ENCODE measurements at places on chromosomes 13 and 19.

- DNase-seq, result no peak
These were observed 2.3 kb upstream of the DACH1 start for GRCh38 chr13:71869274-71869673.

DNA sequence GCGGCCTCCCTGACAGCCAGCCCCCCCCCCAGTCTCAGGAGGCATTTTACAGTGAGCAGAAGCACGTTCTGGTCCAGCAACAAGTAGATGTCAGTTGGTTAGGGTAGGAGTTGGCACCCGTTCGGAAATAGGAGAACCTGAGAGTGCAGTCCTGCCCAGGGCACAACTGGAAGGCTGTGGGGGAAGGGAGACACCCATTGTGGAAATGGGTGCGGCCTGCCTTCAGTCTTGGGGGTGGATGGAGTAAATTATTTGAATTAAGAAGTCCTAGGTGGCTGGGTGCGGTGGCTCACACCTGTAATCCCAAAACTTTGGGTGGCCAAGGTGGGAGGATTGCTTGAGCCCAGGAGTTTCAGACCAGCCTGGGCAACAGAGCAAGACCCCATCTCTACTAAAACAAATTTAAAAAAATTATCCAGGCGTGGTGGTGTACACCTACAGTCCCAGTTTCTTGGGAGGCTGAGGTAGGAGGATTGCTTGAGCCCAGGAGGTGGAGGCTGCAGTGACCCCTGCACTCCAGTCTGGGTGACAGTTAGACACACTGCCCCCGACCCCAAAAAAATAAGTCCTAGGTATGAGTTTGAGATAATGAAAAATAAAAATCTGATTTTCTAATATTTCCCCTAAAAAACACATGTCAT lies 1.2 kb downstream of the CIRBP start:
- no peak for DNase-seq

GRCh38 chr19:16394681-16395375 lies 70.2 kb downstream of the KLF2 start:
- no peak for DNase-seq

DNA sequence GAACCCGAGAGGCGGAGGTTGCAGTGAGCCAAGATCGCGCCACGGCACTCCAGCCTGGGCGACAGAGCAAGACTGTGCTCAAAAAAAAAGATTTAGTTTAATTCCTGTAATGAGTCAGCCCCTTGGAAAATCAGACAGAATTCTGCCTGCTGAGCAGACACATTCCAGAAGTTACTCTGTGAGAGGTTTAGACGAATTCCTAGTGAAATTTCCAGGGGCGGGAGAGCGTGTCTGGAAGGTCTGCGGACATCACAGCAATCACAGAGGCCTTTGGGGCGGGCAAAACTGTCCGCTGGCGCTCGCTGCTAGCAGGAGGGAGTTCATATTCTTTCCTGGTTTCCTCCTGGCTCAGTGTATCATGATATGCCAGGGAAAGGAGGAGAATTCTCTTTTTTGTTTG lies 17.5 kb downstream of the MISP start:
- no peak for DNase-seq

DNA sequence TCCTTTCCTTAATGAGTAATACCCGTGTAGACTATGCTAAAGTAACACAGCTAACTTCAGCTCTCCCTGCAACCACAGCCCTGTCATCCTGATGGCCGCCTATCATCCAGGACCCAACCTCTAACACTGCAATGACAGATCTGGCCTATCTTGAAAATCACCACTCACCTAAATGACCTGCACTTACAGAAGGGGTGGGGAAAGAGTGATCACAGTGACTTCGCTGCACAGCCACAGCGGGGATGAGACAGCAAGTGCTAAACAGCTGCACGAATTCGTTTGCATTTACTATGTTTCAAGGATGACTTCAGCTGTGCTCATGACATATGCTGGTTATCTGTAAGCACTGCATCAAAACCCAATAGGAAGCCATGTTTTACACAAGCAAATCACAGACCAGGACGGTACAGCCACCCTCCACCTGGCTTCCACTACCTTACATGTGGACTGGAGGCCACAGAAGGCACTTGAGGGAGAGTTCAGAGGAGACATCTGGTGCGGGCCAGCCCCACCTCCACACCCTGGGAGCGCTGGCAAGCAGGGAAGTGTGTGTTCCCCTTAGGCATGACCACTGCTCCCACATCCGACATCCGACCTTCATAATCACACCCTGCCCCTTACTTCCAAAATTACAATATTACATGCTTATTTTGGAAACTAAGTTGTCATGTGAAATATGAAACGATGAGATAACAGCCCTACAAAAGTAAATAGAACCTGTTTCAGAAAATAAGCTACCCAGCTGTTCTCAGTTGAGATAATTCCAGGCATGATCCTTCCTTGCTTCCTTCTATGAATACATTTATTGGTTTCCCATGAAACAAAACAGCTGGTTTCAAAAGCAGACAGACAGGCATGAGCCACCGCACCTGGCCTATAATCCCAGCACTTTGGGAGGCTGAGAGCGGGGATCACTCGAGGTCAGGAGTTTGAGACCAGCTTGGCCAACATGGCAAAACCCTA lies 95.7 kb downstream of the STK24 start:
- no peak for DNase-seq

DNA sequence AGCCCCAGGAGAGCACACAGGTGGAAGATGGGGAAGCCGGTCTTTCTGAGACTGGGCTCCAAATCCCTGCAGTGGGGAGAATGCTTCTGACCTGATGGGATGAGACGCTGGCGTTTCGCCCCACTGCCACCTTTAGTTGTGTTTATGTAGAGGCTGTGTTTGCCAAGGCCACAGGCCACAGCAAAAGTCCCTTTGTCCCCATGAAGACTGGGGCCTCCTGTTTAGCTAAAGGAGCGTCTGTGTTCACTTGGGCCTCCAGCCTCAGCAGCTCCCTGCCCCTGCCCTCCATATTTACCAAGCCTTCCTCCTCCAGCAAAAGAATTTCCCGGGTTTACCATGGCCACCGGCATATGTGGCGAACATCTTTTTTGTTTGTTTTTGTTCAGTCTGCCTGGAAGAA lies 10.4 kb upstream of the KLK14 start:
- no peak for DNase-seq

- DNase-seq, result no peak
These were observed 499.5 kb upstream of the SPRY2 start for GRCh38 chr13:80840316-80840976.

- peak; percentile 100 for DNase-seq
These were observed 9.0 kb upstream of the MEIS3 start for GRCh38 chr19:47428177-47428894.

DNA sequence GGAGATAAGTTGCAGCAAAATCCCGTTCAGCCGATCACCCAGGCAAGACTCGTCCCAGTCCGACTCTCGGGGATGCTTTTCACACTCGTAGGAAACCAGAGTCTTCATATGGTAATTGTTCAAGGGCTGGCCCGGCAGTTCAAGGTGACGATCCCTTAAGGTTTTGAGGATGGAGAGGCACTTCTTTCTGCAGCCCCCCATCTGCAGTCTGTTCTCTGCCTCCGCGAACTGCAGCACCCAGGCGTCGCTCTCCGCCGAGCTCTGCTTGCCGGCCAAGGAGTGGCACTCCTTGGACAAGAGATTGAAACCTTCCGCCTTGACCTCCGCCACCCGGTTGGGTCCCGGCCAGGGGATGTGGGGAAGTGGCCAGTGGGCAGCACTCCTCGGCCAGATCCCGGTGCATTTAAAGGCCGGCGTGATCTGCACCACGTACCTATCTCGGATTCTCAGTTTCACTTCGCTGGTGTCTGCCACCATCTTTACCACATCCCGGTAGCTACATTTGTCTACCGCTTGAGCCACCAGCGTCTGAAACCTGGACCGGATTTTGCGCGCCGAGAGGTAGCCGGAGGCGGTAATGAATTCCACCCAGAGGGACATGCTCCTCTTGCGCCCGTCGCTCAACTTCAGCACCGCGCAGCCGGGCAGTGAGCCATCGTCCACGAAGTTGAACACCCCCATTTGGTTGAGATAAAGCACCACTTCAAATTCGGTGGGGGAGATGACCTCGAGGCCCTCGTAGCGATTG lies 1.1 kb downstream of the MAB21L1 start:
- no peak for DNase-seq

- no peak for DNase-seq
These were observed 325.5 kb downstream of the KCNRG start for GRCh38 chr13:50340551-50341287.

- no peak for DNase-seq
These were observed 30.2 kb downstream of the ZFR2 start for GRCh38 chr19:3838661-3839060.

DNA sequence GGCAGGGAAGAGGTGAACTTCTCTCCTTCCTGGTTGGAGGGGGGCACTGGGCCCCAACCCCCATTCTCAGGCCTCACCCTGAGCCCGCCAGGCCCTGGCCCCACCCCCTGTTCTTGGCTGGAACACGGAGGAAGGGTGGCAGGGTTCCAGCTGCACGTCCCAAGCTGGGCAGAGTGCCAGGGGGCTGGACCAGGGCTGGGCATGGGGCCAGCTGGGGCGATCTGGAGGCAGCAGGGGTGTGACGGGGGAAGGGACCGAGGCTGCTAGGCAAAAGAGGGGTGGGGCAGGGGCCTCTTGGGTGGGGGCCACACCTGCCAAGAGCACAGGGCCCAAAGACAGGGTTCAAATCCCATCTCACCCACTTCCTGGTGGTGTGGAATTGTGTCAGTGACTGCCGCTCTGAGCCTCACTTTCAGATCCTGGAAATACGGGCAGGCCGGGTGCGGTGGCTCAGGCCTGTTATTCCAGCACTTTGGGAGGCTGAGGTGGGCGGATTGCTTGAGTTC lies 2.2 kb downstream of the HIF3A start:
- DNase-seq, result peak; percentile 61

GRCh38 chr19:31349160-31349881 lies at the start of gene TSHZ3:
Gene TSHZ3, minus strand, starts transcription at chr19:31349436. Its CDS starts 217 bp downstream, at chr19:31349219.
- DNase-seq, result peak; percentile 32

- no peak for DNase-seq
These were observed 41.7 kb downstream of the ZIC5 start for GRCh38 chr13:99929866-99930265.

- DNase-seq, result no peak
These were observed 14.1 kb upstream of the AMER2 start for GRCh38 chr13:25186187-25186586.

GRCh38 chr19:39557811-39558623 lies 18.1 kb upstream of the EID2 start:
- peak; percentile 48 for DNase-seq

DNA sequence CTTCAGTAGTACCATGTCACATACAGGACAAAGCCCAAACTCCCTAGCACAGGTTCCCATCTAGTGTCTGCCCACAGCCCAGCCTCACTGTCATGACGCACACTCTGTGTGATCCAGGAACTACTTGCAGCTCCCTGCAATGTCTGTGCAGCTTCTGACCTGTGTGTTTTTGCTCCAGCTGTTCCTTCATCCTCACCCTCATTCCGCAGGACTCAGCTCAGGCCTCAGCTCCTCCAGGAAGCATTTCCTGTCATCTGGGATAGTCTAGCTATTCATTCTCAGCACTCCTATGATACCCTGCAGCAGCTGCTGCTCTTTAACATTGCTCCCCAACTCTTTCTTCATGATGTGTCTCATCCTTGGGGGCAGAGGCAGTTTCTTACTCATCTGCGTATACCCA lies 56.1 kb downstream of the ENOX1 start:
- DNase-seq, result no peak

DNA sequence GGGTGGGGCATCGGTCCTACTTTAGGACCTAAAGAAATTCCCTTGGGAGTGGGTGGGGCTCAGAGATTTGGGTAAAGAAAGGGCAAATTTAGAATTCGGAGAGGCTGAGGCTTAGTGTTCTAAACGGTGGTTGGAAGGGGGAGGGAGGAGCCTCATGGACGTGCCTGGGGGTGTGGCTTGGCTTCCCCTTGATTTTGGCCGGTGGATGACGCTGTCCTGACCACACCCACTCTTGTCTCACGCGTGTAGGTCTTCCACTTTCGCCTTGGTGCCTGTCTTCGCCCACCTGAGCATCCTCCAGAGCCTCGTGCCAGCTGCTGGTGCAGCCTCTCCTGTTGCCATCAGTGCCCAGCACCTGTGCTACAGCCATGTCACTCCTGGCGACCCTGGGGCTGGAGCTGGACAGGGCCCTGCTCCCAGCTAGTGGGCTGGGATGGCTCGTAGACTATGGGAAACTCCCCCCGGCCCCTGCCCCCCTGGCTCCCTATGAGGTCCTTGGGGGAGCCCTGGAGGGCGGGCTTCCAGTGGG lies 1.2 kb upstream of the NUP62 start:
- no peak for DNase-seq

DNA sequence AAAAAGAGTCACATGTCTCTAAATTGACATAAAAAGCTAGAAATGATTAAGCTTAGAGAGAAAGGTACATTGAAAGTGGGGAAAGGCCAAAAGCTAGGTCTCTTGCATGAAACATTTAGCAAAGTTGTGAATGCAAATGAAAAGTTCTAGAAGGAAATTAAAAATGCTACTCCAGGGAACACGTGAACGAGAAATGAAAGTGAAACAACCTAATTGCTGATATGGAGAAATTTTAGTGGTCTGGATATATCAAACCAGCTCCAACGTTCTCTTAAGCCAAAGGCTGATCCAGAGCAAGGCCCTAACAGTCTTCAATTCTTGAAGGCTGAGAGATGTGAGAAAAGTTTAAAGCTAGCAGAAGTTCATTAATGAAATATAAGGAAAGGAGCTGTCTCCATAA lies 419.8 kb downstream of the SLITRK6 start:
- no peak for DNase-seq

DNA sequence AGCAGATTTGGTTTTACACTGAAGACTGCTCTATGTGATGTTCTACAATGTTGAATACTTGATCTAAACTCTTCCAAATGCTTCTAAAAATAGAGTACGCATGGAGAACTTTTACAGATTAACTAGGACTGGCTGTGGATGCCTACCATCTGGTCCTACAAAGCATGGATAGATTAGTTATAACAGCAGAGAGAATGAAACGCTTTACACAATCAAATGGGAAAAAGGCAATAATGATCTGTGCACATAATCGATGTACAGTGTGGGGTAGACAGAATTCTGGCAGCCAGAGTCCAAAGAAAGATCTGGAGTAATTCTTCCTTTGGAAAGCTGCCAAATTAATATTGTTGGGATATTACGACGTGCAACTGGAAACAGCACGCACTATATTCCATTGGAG lies 1885.5 kb upstream of the PRR20A start:
- DNase-seq, result no peak

GRCh38 chr19:31578326-31578725 lies 229.1 kb upstream of the TSHZ3 start:
- DNase-seq, result no peak

- no peak for DNase-seq
These were observed 788.3 kb upstream of the SLITRK5 start for GRCh38 chr13:86882835-86883234.

DNA sequence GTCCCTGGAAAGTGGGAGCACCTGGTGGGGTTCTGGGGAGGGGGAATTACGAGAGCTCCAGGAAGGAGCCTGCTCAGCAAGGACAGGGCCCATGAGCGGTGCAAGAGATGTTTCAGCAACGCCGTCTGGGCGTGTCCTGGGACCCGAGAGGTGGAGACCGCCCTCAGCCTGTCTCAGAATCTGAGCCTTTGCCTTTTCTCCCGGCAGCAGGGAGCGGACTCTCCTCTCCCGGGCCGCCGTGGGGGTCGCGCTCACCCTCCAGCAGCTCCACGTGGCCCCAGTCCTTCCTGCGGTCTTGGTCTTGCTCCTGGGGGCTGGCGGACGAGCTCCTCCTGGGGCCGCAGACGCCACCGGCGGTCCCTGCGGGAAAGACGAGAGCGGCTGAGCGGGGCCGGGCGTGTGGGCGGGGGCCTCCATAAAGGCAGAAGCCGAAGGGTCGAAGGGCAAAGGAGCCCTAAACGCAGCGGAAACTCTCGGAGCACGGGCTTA lies 714 bp downstream of the POLRMT start:
- DNase-seq, result peak; percentile 16

- DNase-seq, result peak; percentile 57
These were observed 180.7 kb downstream of the SLITRK6 start for GRCh38 chr13:85618521-85618920.
